ENCODE measurements at places on chromosomes 5 and 9.

- no peak for DNase-seq
Measured at GRCh38 chr5:52710310-52710971, 77.3 kb upstream of the ITGA1 start.

- no peak for DNase-seq
Measured at GRCh38 chr9:129910628-129911567, 75.6 kb downstream of the USP20 start.

GRCh38 chr9:126417043-126417442 lies 90.4 kb downstream of the MVB12B start:
- no peak for DNase-seq

DNA sequence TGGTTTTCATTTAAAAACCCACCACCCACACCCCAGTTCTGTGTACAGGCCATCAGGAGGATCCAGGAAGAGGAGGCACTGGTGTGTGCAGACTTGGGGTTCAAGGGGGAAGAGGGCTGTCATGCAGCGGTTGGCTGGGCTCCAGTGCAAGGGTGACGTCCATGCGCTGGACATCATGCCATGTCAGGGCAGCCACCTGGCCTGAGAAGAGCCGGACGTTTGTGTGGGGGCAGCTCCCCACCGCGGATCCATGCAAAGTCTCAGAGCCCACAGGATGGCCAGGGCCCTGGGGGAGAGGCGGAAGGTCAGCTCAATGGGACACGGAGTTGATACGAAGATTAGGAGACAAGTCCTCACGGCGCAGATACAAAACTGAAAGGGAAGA lies 11.1 kb downstream of the BRD9 start:
- no peak for DNase-seq

- no peak for DNase-seq
Measured at GRCh38 chr5:177067503-177067902, 19.2 kb upstream of the FGFR4 start.

DNA sequence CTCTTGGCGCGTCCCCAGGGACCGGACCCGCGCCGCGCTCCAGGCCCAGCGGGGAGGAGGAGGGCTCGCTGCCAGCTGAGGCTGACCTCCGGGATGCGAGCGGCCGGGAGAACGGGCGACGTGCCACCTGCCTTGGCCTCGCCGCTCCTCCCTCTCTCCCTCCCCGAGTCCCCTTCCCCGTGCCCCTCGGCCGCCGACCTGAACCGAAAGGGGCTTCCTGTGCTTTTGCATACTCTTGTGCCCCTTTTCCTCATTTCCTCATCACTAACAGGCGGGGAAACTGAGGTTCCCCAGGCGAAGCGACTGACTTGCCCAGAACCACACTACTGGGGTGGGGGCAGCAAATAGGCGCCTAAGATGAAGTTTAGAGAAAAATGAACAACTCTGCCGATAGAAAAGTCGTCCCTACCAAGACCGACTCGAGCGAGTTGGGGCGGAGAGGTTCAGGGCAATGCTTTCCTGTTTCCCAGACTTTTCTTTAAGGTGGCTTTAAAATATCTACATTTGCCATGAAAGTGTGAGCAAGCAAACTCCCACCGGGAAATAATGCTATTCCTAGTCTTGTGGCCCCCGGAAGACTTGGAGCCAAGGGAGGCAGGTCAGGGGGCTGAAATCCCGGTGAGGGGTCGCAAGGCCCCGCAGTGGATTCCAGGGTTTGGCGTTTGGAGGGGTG lies 580 bp upstream of the DUSP1 start:
- peak; percentile 33 for DNase-seq

- no peak for DNase-seq
Measured at GRCh38 chr5:19676895-19677294, 311.1 kb downstream of the CDH18 start.
